ENCODE measurements at places on chromosomes 1 and 21. TPM values are rescaled to one million over a fixed set of nuclear protein-coding genes. Genes with fewer than 3 reads are reported as not detected.

Gene FASLG
- polyA plus RNA-seq = not detected

Gene SPOCD1
- 0.14 TPM for polyA plus RNA-seq

Gene POU3F1
- 1.7 TPM for polyA plus RNA-seq

Gene PCP4L1
- 1.1 TPM for polyA plus RNA-seq

Gene CNR2
- 0.17 TPM for polyA plus RNA-seq

Gene SLAMF6
- polyA plus RNA-seq = 0.17 TPM

Gene GJB3
- polyA plus RNA-seq = 0.30 TPM

Gene BRINP2
- polyA plus RNA-seq = not detected

Gene SLC22A15
- polyA plus RNA-seq = 5.8 TPM

Gene EXTL1
- polyA plus RNA-seq = 2.1 TPM

Gene ZBTB8A
- polyA plus RNA-seq = 18.5 TPM

Gene NBPF3
- 11.5 TPM for polyA plus RNA-seq

Gene VWA1
- 76.0 TPM for polyA plus RNA-seq

Gene CD52
- polyA plus RNA-seq = 4.7 TPM

Gene OPTC
- not detected for polyA plus RNA-seq

Gene HAPLN2
- 0.13 TPM for polyA plus RNA-seq

Gene FMO4
- 15.1 TPM for polyA plus RNA-seq

Gene HAO2
- 109 TPM for polyA plus RNA-seq

Gene DIO1
- polyA plus RNA-seq = 5.4 TPM

Gene PIGV
- polyA plus RNA-seq = 20.7 TPM

Gene ATP6V1G3
- polyA plus RNA-seq = 3.2 TPM

Gene KRTAP13-2
- polyA plus RNA-seq = not detected

Gene TFF3
- polyA plus RNA-seq = 6.7 TPM

Gene CYB5RL
- polyA plus RNA-seq = 6.3 TPM

Gene DEPDC1
- 16.1 TPM for polyA plus RNA-seq

Gene ST6GALNAC5
- 3.3 TPM for polyA plus RNA-seq

Gene NAXE
- 83.0 TPM for polyA plus RNA-seq

Gene FNBP1L
- 108 TPM for polyA plus RNA-seq

Gene RAB13
- polyA plus RNA-seq = 184 TPM

Gene PARP1
- polyA plus RNA-seq = 139 TPM

Gene PRPF38A
- 80.0 TPM for polyA plus RNA-seq

Gene ZYG11A
- 0.18 TPM for polyA plus RNA-seq

Gene RUNX3
- 0.38 TPM for polyA plus RNA-seq

Gene KRTAP10-3
- not detected for polyA plus RNA-seq

Gene ANKRD35
- 2.6 TPM for polyA plus RNA-seq
